ENCODE measurements at places on chromosomes 3 and 15. TPM values are rescaled to one million over a fixed set of nuclear protein-coding genes. Genes with fewer than 3 reads are reported as not detected.

The APOD gene
- not detected for total RNA-seq

The IL5RA gene
- not detected for total RNA-seq

The EXOSC7 gene
- 94.5 TPM for total RNA-seq

The KBTBD12 gene
- total RNA-seq = 0.63 TPM

The SLC28A2 gene
- total RNA-seq = not detected

The SAMD7 gene
- not detected for total RNA-seq

The SLITRK3 gene
- total RNA-seq = 3.4 TPM

DNA sequence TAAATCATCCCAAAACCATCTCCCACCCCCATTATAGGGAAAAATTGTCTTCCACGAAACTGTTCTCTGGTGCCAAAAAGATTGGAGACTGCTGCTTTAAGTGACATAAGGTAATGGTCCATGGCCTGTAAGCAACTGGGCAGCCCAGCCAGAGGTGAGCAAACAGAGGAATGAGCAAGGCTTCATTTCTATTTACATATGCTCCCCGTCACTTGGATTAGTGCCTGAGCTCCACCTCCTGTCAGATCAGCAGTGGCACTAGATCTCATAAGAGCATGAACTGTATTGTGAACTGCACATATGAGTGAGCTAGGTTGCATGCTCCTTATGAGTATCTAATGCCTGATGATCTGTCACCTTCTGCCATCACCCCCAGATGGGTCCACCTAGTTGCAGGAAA lies 1159.8 kb upstream of the ALCAM start:
- no peaks in the 10 kb centered on the region for H3K36me3 ChIP-seq
- no peaks in the 10 kb centered on the region for H3K4me1 ChIP-seq
- DNase-seq = no peak
- no peak overlapping the region for H3K27ac ChIP-seq
- H3K27me3 ChIP-seq = no peaks in the 10 kb centered on the region

- no peak overlapping the region for H3K4me3 ChIP-seq
- H3K4me1 ChIP-seq = no peaks in the 10 kb centered on the region
- H3K27ac ChIP-seq = no peak overlapping the region
- H3K36me3 ChIP-seq = no peaks in the 10 kb centered on the region
Measured at GRCh38 chr3:126155819-126156218, 24.6 kb downstream of the ALDH1L1 start.

DNA sequence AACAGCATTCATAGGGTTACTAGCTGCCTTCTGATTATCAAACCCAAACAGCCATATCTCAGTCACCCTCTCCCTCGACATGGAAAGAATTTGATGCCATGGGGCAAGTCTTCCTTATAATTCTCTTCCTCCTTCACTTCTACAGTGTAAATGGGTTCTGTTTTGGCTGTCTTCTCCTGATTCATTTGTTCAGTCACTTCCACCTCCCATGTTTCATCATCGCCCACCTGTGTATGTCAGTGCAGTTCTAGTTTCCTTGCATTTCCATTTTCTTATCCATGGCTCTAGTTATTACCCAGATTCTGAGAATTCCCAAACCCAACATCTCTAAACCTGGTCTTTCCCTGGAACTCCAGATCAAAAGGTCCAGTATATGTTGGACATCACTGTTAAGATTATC lies 41.0 kb downstream of the RIOX2 start:
- no peaks in the 10 kb centered on the region for H3K36me3 ChIP-seq
- H3K27me3 ChIP-seq = no peaks in the 10 kb centered on the region
- no peak overlapping the region for H3K4me3 ChIP-seq
- no peak for DNase-seq

- no peaks in the 10 kb centered on the region for H3K36me3 ChIP-seq
- H3K27me3 ChIP-seq = no peaks in the 10 kb centered on the region
- H3K27ac ChIP-seq = no peak overlapping the region
- no peak overlapping the region for H3K4me3 ChIP-seq
- DNase-seq = no peak
Measured at GRCh38 chr3:87298111-87298718, 21.8 kb upstream of the POU1F1 start.

- DNase-seq = no peak
- no peak overlapping the region for H3K27ac ChIP-seq
- H3K4me1 ChIP-seq = no peaks in the 10 kb centered on the region
- no peaks in the 10 kb centered on the region for H3K36me3 ChIP-seq
- no peaks in the 10 kb centered on the region for H3K27me3 ChIP-seq
- no peak overlapping the region for H3K4me3 ChIP-seq
Measured at GRCh38 chr3:100781301-100781700, 72.0 kb downstream of the TFG start.

GRCh38 chr15:50044904-50045303 lies 74.1 kb downstream of the ATP8B4 start:
- no peaks in the 10 kb centered on the region for H3K4me1 ChIP-seq
- no peaks in the 10 kb centered on the region for H3K27me3 ChIP-seq
- no peak overlapping the region for H3K4me3 ChIP-seq
- no peaks in the 10 kb centered on the region for H3K36me3 ChIP-seq

DNA sequence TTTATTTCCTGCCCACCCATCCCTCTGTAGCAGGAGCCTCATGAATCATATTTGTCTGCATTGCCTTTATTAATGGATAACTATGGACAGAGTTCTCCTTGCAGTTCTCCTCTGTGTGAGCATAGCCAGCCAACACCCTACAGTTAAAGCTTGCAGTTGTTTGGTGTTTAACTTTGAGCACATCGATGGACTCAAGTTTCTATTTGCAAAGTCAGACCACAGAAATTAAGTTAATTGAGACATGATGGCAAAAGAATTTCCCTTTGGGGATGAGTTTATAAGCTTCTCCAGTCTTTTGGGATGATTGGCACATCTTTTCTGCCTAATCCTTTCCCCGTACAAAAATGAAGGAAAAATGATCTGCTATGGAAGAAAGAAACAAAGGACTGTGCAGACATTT lies 398.9 kb upstream of the THBS1 start:
- no peak for DNase-seq
- H3K4me1 ChIP-seq = no peaks in the 10 kb centered on the region
- no peak overlapping the region for H3K27ac ChIP-seq

- no peak overlapping the region for H3K27ac ChIP-seq
- H3K36me3 ChIP-seq = no peaks in the 10 kb centered on the region
- no peaks in the 10 kb centered on the region for H3K4me1 ChIP-seq
Measured at GRCh38 chr3:185950728-185951127, 12.9 kb upstream of the TRA2B start.

- peaks cover 3% of the 10 kb centered on the region for H3K4me1 ChIP-seq
- H3K27me3 ChIP-seq = no peaks in the 10 kb centered on the region
- no peak for DNase-seq
- no peak overlapping the region for H3K4me3 ChIP-seq
Measured at GRCh38 chr3:29697989-29698388, 417.1 kb downstream of the RBMS3 start.

- no peaks in the 10 kb centered on the region for H3K4me1 ChIP-seq
- DNase-seq = no peak
- H3K27ac ChIP-seq = no peak overlapping the region
- no peaks in the 10 kb centered on the region for H3K27me3 ChIP-seq
- no peaks in the 10 kb centered on the region for H3K36me3 ChIP-seq
- no peak overlapping the region for H3K4me3 ChIP-seq
Measured at GRCh38 chr3:170089862-170090600, 52.2 kb downstream of the GPR160 start.

- H3K27me3 ChIP-seq = no peaks in the 10 kb centered on the region
- H3K36me3 ChIP-seq = peaks cover 3% of the 10 kb centered on the region
- no peak overlapping the region for H3K4me3 ChIP-seq
- no peak for DNase-seq
- no peak overlapping the region for H3K27ac ChIP-seq
Measured at GRCh38 chr3:79339846-79340245, 428.0 kb downstream of the ROBO1 start.

- H3K36me3 ChIP-seq = no peaks in the 10 kb centered on the region
- no peak for DNase-seq
- no peak overlapping the region for H3K4me3 ChIP-seq
Measured at GRCh38 chr15:81291916-81292522, 31.9 kb downstream of the STARD5 start.

- no peak overlapping the region for H3K4me3 ChIP-seq
- DNase-seq = no peak
- H3K36me3 ChIP-seq = no peaks in the 10 kb centered on the region
- H3K27me3 ChIP-seq = no peaks in the 10 kb centered on the region
Measured at GRCh38 chr3:64240396-64240795, 15.1 kb upstream of the PRICKLE2 start.

- no peaks in the 10 kb centered on the region for H3K27me3 ChIP-seq
- DNase-seq = no peak
- H3K27ac ChIP-seq = no peak overlapping the region
- H3K36me3 ChIP-seq = no peaks in the 10 kb centered on the region
- H3K4me3 ChIP-seq = no peak overlapping the region
- H3K4me1 ChIP-seq = no peaks in the 10 kb centered on the region
Measured at GRCh38 chr3:150912501-150912900, 7.3 kb upstream of the MINDY4B start.

Data from H1 (cell line).